Activated naive CD4-positive, alpha-beta T cell (primary cell): ENCODE measurements at places on chromosomes 4 and X.

DNA sequence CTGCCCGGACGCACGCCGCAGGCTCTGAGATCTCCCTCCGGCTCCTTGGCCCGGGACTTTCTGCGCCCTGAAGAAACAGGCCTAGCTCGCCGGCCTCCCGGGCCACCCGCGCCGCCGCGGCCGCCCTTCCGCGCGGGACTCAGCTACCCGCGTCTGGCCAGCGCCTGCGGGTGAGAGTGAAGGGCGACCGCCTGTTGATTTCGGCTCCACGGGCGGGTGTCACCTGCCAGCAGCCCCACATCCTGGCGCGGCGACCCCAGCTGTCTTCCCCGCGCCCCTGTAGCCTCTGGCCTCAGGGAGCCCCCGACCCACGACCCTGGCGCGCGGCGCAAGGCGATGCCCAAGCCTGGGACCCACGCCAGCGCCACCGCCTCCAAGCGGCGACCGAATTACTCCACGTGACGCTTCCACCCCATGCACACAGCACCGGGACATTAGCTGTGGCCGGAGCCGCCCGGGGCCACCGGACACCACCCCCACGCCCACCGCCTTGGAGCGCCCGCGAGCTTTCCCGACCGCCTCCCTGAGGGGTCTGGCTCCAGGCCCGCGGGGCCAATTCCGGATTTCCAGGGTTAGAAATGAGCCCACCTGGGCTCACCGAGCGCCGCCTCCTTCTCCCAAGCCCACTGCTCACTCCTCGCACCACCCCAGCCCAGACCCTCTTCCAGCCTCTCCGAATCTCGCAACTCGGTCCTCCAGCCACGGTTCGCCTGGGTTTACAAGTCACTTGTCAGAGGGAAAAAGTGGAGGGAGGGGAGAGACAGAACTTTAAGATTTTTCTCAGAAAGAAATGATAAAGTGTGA lies 10.2 kb downstream of the ARX start:
- DNase-seq = no peak

GRCh38 chr4:110200689-110201088 lies 2.3 kb upstream of the ELOVL6 start:
- no peak for DNase-seq

DNA sequence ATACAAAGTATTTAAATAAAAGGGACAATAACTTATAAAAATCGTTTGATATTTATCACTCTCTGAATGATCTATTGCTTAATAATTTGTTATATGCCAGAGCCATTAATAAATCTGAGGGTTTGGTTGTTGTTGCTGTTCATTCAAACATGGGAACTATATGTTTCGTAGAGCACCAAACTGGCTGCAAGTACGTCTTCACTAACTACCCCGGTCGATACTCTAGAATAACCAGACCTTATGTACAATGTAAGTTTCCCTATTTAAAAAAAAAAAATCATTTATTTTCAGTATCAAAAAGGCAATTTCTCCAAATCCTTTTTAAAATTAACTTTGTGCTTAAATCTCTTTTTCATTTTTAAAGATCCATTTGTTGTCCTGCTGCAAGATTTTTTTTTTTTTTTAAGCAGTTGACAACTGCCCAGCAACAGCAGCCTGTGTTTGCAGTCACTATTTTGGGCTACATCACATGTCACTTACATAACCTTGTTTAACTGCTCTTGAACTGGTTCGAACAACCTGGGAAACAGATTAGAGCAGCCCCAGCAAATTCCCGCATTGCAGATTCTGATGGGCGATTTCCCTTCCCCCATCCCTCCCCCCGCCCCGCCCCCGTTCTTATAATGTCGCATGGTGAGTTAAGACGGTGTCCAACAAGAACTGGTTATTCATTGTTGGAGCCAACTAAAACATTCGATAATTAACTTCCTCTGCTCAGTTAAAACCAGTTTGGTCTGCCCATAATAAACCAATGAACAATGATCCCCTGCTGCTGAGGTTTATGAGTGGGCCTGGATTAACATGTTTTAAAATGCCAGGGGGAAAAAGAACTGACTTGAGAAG lies 238.9 kb downstream of the NR3C2 start:
- DNase-seq = no peak

- no peak for DNase-seq
Measured at GRCh38 chr4:141054446-141054845, 78.8 kb downstream of the RNF150 start.

- DNase-seq = no peak
Measured at GRCh38 chrX:39948582-39948981, 149.2 kb downstream of the BCOR start.

DNA sequence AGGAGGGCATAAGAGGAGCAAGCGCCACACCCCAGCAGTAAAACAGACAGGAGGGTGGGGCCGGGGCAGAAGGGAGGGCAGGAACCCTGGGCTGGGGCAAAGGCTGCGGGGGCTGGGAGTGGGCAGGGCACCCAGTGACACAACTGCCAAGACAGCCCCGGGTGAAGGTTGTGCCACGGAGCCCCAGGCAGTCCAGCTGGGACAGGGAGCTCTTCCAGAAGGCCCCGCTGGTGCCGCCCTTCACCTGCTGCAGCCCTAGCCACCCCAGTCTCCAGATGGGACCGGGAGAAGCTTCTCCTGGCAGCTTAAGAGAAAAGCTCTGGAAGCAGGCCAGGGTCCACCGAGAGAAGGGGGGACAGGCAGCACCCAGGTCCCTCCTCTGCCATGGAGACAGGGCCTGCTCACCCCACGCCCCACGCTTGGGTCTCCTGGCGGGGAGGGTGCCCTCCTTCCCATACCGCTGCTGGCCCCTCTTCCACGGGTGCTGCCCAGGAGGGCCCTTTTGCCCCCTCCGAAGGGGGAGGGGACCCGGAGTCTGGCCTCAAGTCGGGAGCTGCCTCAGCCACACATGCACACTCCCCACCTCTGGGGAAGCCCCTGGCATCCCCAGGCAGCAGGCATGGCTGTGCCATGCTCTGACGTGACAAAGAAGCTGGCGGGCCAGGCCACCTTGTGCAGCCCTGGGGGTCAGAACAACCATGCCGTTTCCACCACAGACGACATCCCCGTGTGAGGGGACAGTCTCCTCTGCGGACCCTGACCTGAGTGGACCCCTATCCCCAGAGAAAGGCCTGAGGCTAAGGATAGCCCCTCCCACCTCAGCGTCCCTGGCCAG lies 1.5 kb downstream of the DGKQ start:
- no peak for DNase-seq

DNA sequence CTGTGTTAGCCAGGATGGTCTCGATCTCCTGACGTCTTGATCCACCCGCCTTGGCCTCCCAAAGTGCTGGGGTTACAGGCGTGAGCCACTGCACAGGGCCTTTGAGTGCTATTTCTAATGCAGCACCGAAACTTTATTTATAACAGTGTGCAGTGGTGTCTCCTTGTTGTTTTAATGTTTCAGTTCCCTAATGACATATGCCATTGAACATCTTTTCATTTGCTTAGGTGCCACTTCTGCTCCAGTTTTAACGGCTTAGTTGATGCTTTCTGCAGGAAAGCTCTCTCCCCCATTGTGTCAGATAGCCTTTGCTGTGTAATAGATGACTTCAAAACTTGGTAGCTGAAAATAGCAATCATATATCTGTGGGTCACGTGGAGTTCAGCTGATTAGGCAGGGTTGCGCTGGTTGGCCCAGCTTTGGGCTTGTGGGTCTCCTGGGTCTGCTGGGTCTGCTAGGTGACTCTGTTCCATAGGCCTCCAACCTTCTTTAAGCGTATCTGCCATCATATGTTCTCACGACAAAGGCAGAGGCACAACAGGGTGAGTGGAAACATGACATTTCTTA lies 76.4 kb upstream of the SHISA3 start:
- no peak for DNase-seq

- DNase-seq = no peak
Measured at GRCh38 chr4:112085156-112086035, 59.9 kb upstream of the FAM241A start.

GRCh38 chrX:66019310-66019652 lies 20.6 kb downstream of the VSIG4 start:
- DNase-seq = no peak

DNA sequence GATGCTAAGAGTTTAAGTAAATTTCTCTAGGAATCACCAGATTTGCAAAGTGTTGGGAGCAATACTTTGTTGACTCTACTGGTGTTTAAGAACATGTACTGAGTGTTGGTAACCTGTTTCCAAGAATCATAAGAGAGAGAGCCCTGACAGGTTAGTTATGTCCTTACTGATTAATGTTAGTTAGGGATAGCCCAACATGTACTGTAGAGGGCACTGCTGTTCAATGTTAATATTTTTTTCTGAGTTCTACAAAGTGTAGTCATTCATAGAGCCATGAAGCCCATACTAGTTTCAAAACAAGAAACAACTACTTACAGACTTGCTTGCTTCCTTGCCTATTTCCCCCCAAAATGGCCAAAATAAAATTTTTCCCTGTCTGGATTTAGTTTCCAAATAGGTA lies 11.9 kb downstream of the TMPRSS11D start:
- DNase-seq = no peak

GRCh38 chr4:133929531-133930239 lies 271.9 kb downstream of the PABPC4L start:
- no peak for DNase-seq

DNA sequence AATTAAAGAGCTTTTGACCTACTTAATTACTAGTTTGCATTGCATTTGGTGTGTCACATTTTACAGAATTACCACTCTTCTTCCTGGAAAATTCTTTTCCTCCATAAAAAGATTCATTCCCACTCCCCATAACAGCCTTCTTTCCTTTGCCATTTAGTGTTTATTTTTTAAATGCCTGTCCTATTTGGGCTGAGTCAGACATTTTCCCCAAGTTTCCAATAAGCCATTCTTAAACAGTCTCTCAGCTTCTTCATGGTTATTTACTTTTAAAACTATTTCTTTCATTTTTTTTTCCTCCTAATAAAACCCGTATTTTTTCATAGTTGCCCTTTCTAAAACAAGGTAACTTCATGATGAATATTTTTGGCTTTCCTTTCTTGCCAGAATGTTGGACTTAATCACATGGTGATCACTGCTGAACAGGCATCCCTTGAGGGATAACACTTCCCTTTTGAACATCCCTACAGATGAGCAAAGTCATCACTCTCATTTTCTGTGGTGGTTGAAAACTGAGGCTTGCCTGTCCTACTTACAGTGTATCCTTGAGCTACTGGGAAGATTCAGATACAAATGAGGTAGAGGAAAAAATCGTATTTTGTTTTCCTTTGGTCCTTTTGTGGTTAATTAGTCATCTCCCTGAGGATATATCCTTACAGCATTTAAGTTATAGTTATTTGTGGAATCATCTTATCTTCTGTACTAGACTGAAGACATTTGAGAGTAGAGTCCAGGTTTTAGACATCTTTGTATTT lies 520.5 kb upstream of the NR3C2 start:
- DNase-seq = no peak

DNA sequence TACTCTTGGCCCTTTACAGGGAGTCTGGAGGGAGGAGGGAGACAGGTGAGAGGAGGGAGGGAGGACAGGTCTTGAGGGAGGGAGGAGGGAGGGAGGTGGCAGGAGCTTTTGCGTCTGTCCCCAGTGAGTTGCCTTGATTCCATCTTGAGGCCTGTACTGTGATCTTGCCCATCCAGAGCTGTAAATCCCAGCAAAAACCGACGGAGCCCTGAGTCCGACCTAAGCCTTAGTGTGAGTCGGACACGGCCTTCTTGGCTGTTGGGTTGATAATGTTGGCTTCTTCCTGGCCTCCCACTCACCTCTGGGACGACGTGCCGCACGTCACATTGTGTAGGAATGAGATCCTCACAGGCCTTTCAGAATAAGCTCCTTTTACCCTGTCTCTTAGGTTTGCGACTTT lies 72.5 kb downstream of the RGS12 start:
- no peak for DNase-seq

DNA sequence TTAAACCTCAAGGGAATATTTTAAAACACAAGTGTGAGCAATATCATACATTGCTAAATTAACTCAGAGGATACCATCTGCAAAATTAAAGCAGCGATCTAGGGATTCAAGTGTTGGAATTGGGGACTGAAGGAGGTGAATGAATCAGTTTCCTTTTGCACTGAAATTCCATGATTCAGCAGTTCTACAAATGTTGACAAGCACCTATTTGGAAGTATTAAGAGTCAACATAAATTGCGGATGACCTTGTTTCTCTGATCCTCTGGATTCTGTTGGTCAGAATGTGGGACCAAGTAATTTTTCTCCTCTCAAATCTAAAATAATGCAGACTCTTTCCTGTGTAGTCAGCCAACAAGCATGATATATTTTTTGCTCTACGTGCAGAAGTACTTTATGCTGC lies 78.8 kb downstream of the LDB2 start:
- no peak for DNase-seq

- no peak for DNase-seq
Measured at GRCh38 chr4:48250343-48250742, 19.3 kb downstream of the TEC start.

DNA sequence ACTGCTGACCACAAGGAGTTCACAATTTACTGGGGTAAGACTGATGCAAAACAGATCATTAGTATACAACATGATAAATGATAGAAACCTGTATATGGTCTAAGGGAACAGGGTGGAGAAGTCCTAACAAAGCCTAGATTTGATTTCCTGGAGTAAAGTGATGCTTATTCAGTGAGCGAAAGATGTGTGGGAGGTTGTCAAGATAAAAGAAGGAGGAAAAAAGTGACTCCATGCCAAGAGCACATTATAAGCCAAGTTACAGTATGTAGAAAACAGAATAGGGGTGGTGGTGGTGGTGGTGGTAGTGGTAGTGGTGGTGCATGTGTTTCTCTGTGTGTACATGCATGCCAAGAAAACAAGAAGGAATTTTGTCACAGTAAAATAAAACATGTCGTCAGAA lies 325.2 kb downstream of the MAPK10 start:
- DNase-seq = no peak

DNA sequence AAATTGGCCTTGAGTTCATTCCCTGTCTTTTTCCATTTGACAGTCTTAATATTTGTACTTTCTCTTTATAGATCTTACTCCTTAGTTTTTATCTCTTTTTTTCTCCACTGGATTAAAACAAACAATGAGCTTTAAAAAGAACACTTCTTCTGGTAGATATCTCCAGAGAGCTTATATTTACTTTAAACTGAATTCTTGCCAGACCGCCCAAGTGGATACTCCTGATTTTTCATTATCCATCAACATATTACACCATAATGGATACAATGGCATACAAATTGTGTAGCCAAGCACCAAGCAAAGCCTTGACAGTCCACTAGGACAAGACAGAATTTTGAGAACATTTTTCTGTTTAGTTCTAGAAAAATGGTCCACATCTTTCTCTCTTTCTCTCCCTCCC lies 18.9 kb downstream of the TMSB4X start:
- no peak for DNase-seq

DNA sequence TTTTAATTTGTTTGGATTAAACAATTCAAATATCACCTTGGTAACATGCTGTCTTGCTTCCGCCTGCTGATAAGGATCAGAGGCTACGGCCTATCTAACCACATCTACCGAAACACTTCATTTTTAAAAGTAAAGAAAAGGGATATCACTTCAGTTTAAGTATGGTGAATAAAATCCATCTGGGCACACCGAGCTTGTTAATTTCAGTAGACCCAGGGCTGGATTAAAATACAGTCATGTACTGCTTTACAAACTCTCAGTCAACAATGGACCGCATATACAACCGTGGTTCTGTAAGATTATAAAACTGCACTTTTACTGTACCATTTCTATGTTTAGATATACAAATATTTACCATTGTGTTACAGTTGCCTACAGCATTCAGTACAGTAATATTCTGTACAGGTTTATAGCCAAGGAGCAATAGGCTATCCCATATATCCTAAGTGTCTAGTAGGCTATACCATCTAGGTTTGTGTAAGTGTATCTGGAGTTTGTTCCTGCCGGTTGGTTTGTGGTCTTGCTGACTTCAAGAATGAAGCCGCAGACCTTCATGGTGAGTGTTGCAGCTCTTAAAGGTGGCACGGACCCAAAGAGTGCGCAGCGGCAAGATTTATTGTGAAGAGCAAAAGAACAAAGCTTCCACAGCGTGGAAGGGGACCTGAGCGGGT lies 40.0 kb downstream of the SEPTIN11 start:
- DNase-seq = peak; percentile 37
